Hematopoietic multipotent progenitor cell treated with erythropoietin and hydrocortisone succinate and interleukin-3 and kit ligand, for 6 days (in vitro differentiated cells): ENCODE measurements at places on chromosomes 3 and 15.
A peak's percentile ranks its signal among the peaks of the same experiment; 100 is the strongest.

DNA sequence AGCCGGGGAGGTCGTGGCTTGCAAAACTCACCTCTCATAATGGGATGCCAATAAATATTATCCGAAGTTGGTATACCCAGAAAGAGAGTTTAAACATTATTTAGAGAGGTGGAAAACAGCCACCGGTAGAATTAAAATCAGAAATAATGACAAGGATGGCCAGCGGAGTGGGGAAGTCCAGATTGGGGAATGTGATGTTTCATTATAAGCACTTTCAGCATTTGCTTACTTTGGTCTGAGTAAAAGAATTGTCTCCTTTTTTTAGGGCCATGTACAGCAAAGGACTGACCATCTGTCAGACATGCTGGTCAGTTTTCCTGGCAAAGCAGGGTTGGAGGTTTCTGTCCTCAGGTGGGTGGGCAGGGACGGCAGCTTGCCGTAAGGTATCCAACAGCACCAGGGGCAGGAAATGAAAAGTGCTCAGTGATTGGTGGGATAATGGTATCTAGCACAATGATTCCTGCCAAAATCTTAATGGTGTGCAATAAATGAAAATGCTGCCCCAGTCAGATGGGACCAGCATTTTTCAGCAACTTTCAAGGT lies 24.3 kb downstream of the APBA2 start:
- DNase-seq, result no peak

- no peak for DNase-seq
Measured at GRCh38 chr15:46576646-46577395, 942.0 kb downstream of the SQOR start.

DNA sequence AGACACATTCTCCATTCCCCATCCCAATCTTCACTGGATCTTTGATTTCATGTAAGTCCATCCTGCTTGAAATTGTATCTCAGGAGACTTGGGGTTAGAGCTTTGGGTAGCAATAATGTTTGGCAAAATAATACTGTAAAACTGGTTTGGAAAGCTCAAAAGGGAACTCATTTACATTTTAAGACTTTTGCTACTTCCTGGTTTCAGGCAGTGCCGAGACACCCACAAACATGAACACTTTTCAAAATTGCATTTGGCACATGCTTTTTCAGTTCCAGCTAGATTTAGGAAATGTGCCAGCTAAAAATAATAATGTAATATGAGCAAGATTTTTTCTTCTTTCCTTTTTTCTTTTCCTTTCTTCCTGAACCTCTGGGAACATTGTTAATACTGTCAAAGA lies 145.7 kb upstream of the CBLB start:
- DNase-seq, result no peak

- peak; percentile 9 for DNase-seq
Measured at GRCh38 chr15:56667517-56667916, 65.8 kb downstream of the ZNF280D start.

DNA sequence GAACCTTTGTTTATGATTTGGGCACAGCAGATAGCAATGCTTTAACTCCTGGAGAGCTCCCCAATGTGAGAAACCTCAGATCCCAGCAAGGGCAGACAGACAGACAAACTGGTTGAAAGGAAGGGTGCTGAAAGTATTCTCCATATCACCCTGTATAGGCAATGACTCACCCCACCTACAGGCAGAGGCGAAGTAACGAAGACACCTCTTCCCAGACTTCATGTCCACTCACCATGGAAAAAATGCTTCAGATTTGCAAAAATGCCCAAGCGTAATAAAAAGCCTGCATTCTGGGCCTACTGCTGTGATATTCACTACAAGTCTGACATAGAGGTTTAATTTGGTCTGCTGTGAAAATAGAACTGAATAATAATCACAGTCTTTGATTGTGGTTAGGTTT lies 50.5 kb downstream of the THBS1 start:
- no peak for DNase-seq

- no peak for DNase-seq
Measured at GRCh38 chr3:55466526-55466925, 20.6 kb downstream of the WNT5A start.

GRCh38 chr3:55486101-55486856 lies 827 bp downstream of the WNT5A start:
- DNase-seq, result no peak

DNA sequence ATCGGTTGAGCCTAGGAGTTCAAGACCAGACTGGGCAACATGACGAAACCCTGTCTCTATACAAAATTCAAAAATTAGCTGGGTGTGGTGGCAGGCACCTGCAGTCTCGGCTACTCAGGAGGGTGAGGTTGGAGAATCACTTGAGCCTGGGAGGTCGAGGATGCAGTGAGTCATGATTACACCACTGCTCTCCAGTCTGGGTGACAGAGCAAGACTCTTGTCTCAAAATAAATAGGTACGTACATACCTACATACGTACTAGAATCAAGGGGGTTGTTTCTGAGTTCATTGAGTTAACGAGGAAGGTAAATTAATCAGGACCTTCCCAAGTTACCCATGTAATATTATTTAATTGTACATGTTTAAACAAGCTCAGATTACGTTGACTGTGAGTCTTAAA lies 97.5 kb downstream of the CHL1 start:
- no peak for DNase-seq

- DNase-seq, result no peak
Measured at GRCh38 chr3:170982733-170983132, 43.8 kb downstream of the SLC2A2 start.

GRCh38 chr3:107208796-107209195 lies 168.4 kb upstream of the CCDC54 start:
- no peak for DNase-seq

- no peak for DNase-seq
Measured at GRCh38 chr3:64815195-64815631, 127.4 kb upstream of the ADAMTS9 start.

GRCh38 chr3:73621388-73621787 lies 3.4 kb downstream of the PDZRN3 start:
- DNase-seq, result no peak

DNA sequence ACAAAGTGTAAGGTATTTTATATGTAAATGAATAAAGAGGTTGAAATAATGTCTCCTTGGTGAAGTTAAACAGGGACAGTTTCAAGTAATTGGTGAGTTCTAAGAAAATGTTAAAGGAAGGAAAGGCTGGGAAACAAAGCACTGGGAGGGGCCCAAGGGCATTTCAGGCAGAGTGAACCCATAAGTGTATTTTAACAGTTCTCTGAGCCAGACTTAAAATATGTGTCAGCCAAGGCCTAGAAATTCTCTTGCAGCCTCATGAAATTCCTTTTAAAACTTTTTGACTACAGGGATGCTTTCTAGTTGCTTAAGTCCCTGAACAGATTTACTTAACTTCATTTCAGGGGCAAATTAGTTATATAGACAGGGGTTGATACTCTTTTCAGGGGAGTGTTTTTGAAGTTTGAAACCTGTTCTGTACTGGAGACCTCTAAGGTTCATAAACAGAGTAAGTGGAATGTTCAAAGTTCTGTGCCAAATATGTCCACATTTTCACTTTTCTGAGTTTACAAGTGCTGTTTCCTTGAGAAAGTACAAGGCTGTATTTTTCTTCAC lies 77.6 kb downstream of the GALK2 start:
- DNase-seq, result no peak

- DNase-seq, result no peak
Measured at GRCh38 chr3:195059471-195060216, 211.3 kb downstream of the XXYLT1 start.

DNA sequence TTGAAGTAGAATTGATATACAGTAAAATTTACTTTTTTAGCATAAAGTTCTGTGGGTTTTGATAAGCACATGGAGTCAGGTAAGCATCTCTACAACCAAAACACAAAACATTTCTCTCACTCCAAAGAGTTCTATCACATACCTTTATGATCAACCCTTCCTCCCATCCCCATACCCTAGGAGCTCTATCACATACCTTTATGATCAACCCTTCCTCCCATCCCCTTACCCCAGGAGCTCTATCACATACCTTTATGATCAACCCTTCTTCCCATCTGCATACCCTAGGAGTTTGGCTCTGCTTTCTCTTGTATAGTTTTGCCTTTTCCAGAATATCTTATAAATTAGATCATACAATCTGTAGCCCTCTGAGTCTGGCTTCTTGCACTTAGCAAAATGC lies 315.1 kb downstream of the ROBO2 start:
- no peak for DNase-seq

- no peak for DNase-seq
Measured at GRCh38 chr3:112013784-112014143, 15.0 kb downstream of the TAGLN3 start.

GRCh38 chr15:94322141-94322540 lies 90.8 kb downstream of the MCTP2 start:
- no peak for DNase-seq

DNA sequence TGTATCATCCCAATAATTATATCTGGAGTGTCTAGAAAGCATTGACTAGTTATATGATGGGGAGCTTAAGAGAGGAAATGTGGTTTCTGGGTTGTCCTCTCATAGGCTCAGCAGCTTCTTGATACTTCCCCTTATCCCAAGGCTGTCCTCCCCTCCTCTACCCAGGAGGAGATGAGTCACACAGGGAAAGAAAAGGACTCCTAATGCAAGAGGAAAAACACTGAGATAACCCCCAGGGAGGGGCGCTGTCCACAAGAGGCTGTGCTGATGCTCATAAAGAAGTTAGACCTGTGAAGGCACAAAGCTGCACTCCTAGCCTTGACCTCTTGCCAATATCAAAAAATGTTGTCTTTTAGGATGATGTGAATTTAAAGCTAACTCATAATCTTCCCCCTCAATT lies 28.8 kb upstream of the GYG1 start:
- peak; percentile 15 for DNase-seq

GRCh38 chr15:22815766-22816165 lies 22.7 kb upstream of the NIPA2 start:
- DNase-seq, result no peak

GRCh38 chr3:181729341-181729869 lies 17.7 kb downstream of the SOX2 start:
- DNase-seq, result no peak

DNA sequence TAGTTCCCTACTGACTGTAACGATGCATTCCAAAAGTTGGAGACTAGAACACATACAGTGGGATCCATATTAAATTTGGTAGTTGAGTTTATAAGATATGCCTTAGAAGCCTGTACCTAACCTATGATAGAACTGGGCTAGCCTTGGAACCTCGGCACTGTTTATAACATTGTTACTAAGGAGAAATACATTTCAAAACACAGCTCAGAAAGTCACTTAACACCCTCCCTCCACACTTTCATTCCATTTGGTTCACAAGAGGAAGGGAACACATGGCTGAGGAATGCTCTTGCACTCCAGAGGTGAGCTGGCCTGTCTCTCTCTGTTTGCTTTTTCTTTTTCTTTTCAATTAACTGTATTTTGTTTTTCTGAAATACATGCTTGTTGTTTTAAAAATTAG lies 48.7 kb upstream of the TSC22D2 start:
- DNase-seq, result no peak
